PC-3 (cell line): ENCODE measurements at places on chromosomes 7 and 10. TPM values are rescaled to one million over a fixed set of nuclear protein-coding genes. Genes with fewer than 3 reads are reported as not detected.

GRCh38 chr7:158849442-158849767, 7.0 kb upstream of the DYNC2I1 start:
- no peaks in the 10 kb centered on the region for H3K36me3 ChIP-seq
- no peak for DNase-seq
- H3K4me3 ChIP-seq: no peak overlapping the region
- H3K4me1 ChIP-seq: no peaks in the 10 kb centered on the region; the same call in 1 of the 2 replicates

- H3K36me3 ChIP-seq: no peaks in the 10 kb centered on the region; the same call in 1 of the 2 replicates
- H3K4me3 ChIP-seq: no peak overlapping the region
- no peak for DNase-seq
- no peaks in the 10 kb centered on the region for H3K27me3 ChIP-seq
These were observed 135.5 kb downstream of the USP6NL start for GRCh38 chr10:11475831-11476434.

GRCh38 chr10:627032-627992, 62.2 kb downstream of the DIP2C start:
- H3K27me3 ChIP-seq: no peaks in the 10 kb centered on the region
- H3K4me1 ChIP-seq: no peaks in the 10 kb centered on the region
- H3K27ac ChIP-seq: no peak overlapping the region
- H3K4me3 ChIP-seq: no peak overlapping the region

CREB5 gene
- total RNA-seq: 5.2 and 6.0 TPM in 2 replicates

DNA sequence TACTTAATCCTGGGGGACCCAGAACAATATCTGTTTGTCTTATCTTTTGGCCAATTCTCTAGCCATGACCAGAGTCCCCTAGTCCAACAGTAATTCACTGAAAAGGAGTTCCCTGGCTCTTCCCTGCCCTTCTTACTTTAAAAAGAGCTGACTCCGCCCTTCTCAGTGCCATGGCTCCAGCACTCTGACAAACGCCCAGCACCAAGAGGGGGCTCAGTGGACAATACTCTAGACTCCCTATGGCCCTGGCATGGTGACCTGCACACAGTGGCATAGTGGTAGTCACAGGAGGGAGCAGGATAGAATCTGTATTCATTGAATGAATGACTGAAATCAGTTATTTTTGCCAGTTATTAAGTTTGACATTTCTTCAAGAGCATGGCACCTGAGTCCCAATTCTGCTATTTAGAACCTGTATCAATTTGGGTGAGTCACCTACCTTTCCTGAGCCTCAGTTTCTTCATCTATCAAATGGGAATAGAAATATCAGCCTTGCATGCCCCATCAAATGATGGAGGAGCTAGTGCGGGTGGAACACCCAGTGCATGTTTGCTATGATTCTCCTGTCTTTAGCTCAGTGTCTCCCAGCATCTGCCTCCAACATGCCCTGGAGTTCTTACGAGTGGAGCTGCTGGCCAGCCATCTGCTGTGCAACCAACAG, 69.4 kb downstream of the CLEC2L start:
- H3K36me3 ChIP-seq: peaks cover 88% of the 10 kb centered on the region
- no peak overlapping the region for H3K4me3 ChIP-seq
- H3K27ac ChIP-seq: no peak overlapping the region
- no peaks in the 10 kb centered on the region for H3K4me1 ChIP-seq

DNA sequence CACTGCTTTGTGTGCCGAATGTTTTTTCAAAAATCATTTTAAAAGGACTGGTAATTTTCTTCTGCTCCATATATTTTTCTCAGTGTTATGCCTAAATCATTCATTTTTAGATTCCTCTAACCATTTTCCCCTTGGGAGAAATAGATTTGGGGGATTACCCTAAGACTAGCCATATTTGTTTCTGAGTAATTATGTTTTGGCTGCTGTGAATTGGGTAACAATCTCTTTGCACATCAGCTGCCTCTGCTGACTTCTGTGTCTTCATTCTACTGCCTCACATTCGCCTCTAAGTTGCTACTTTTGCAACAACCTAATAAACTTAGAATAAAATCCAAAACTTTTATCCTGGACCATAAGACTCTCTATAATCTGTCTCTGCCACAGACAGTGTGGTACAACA, 18.5 kb upstream of the MRC1 start:
- H3K4me1 ChIP-seq: peaks cover 11% of the 10 kb centered on the region
- H3K4me3 ChIP-seq: no peak overlapping the region
- DNase-seq: no peak
- H3K36me3 ChIP-seq: no peaks in the 10 kb centered on the region
- H3K27me3 ChIP-seq: no peaks in the 10 kb centered on the region

DNA sequence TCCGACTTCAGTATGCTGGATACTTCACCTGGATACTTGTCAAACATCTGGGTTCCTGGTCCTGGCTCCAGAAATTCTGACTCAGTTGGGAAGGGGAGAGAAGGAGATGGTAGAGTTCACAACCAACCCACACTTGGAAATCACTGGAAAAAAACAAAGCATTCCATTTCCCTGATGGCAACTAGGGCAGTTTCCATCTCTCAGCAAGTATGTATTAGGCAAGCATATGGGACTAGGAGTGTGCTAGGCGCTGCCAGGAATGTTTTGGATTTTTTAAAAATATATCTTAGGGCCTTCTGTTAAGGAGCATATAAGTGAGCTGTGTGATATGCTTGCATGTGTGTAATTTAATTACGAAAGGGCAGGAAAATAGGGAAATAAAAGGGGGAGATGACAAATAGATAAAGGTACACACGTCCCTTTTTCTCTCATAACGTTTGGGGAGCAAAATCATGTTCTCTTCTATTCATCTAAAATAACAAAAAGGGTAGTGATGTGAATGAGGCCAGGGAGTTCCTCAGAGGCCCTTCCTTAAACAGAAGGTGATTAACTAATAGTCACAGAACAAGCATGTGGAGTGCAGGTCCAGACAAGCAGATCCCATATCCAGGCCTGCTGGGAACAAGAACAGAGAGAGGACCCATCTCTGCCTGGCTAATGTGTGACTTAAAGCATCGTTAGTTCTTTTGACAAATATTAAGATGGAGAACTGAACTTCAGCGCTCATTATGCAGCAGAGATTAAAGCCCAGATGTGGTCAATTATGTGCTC, 64.5 kb upstream of the NFE2L3 start:
- no peaks in the 10 kb centered on the region for H3K36me3 ChIP-seq
- no peak for DNase-seq
- H3K27ac ChIP-seq: no peak overlapping the region
- H3K4me3 ChIP-seq: no peak overlapping the region
- H3K27me3 ChIP-seq: no peaks in the 10 kb centered on the region

NKX2-3 gene
- 0.07 TPM in 1 of 2 replicates, not detected in the other for total RNA-seq

DNA sequence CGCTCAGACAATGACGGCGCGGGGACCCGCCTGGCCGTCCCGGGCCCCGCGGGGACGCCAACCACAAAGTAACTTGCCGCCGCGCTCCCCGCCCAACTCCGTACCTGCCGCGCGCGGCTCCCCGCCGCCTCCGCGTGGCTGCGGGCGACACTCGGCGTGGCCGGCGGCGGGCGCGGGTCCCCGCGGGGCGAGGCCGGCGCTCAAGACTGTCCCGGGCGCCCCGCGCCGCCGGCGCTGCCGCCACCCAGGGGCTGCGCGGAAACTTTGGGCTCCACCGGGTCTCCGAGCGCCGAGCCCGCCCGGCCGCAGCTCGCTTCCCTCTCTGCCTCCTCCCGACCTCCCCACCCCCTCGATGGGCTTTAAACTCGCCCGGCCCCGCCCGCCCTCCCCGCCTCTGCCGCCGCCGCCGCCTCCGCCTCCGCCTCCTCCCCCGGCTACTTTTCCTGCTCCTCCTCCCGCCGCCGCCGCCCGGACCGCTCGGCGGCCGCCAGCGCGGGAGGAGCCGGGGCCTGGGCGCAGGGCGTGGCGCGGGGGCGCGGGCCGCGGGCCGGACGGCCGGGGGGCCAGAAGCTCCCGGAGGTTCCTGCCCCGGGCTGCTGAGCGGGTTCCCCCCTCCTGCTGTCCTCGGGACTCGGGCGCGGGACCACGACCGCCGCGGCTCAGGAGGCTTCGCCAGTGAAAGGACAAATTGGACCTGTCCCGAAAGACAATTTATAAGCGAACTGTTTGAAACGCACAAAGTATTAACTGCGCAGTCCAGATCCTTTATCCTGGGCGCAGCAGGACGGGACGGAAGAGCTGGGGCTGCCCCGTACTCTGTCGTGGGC, 10.6 kb upstream of the GRB10 start:
- peaks cover 15% of the 10 kb centered on the region for H3K4me1 ChIP-seq
- no peaks in the 10 kb centered on the region for H3K27me3 ChIP-seq
- H3K4me3 ChIP-seq: peak overlapping the region; percentile 65
- peak; percentile 61 for DNase-seq
- H3K27ac ChIP-seq: peak overlapping the region; percentile 36; the same call in 1 of the 2 replicates
- peaks cover 10% of the 10 kb centered on the region; the same call in 1 of the 2 replicates for H3K36me3 ChIP-seq

CDH23 gene
- not detected in 2 replicates for total RNA-seq

- no peak overlapping the region for H3K27ac ChIP-seq
- H3K4me1 ChIP-seq: no peaks in the 10 kb centered on the region
- H3K36me3 ChIP-seq: peaks cover 10% of the 10 kb centered on the region
- peak; percentile 11 for DNase-seq
- H3K4me3 ChIP-seq: no peak overlapping the region
These were observed 69.8 kb upstream of the KCTD7 start for GRCh38 chr7:66558660-66559465.

GRCh38 chr7:115600207-115600606, 430.4 kb downstream of the TFEC start:
- no peaks in the 10 kb centered on the region for H3K36me3 ChIP-seq
- no peak overlapping the region for H3K27ac ChIP-seq
- no peaks in the 10 kb centered on the region for H3K27me3 ChIP-seq
- no peak for DNase-seq
- no peaks in the 10 kb centered on the region for H3K4me1 ChIP-seq

CALML3 gene
- total RNA-seq: not detected in 2 replicates

HTR5A gene
- total RNA-seq: not detected in 2 replicates

GRCh38 chr10:101941871-101942270, 98.3 kb upstream of the KCNIP2 start:
- no peak overlapping the region for H3K27ac ChIP-seq
- H3K27me3 ChIP-seq: no peaks in the 10 kb centered on the region
- H3K36me3 ChIP-seq: no peaks in the 10 kb centered on the region
- peak; percentile 6 for DNase-seq
- no peak overlapping the region for H3K4me3 ChIP-seq

DNA sequence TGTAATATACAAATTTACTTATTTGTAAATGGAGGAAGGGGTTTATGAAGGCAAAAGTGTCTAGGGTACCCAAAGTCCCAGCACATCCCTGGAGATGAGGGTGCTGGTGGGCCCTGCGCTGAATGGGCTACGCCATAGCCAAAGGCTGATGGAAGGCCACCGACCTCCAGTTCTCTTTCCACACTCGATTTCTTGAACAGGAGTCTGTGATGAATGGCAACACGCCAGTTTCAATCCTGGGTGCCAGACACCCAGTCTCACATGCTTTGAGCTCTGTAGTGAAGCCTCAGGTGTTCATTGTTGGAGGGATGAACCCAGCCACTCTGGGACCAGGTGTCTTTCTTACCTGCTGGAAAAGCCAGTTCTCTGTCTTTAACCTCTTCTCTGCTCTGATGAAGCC, 752 bp downstream of the LRMDA start:
- peaks cover 36% of the 10 kb centered on the region for H3K27me3 ChIP-seq
- no peak overlapping the region for H3K27ac ChIP-seq
- peaks cover 5% of the 10 kb centered on the region; the same call in 1 of the 2 replicates for H3K4me1 ChIP-seq
- DNase-seq: no peak
- H3K36me3 ChIP-seq: no peaks in the 10 kb centered on the region
- peak overlapping the region; percentile 63 for H3K4me3 ChIP-seq

TMEM196 gene
- not detected in 2 replicates for total RNA-seq

- no peak overlapping the region for H3K27ac ChIP-seq
- no peaks in the 10 kb centered on the region for H3K36me3 ChIP-seq
- no peaks in the 10 kb centered on the region for H3K27me3 ChIP-seq
- H3K4me3 ChIP-seq: no peak overlapping the region
These were observed 60.7 kb downstream of the PDIA4 start for GRCh38 chr7:148967602-148968001.

DNA sequence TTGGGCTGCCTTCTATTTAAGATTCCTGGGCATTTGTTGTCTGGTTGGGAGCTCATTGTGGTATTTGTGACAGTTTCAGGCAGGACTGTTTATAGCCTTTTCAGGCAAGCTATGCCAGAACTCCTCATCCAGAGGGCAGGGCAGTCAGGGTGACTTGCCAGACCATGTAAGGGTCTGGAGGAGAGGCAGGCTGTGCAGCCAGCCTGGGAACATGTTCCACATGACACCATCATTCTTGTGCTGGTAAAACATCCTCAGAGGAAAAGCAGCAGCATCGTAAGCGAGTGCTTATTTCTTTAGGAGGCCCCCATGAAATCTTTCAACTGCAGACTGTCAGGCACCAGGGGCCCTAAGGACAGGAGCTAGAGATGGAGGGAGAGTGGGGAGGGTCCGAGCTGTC, 44.0 kb upstream of the SORBS1 start:
- no peak for DNase-seq
- no peak overlapping the region for H3K27ac ChIP-seq
- no peak overlapping the region for H3K4me3 ChIP-seq

NXPH1 gene
- total RNA-seq: not detected in 2 replicates

SNX10 gene
- total RNA-seq: 6.2 and 7.9 TPM in 2 replicates

ASZ1 gene
- not detected in 2 replicates for total RNA-seq

GRCh38 chr10:83333566-83333965, 805.7 kb upstream of the GHITM start:
- H3K27me3 ChIP-seq: no peaks in the 10 kb centered on the region
- H3K4me3 ChIP-seq: no peak overlapping the region
- no peaks in the 10 kb centered on the region for H3K36me3 ChIP-seq
- DNase-seq: no peak

DNA sequence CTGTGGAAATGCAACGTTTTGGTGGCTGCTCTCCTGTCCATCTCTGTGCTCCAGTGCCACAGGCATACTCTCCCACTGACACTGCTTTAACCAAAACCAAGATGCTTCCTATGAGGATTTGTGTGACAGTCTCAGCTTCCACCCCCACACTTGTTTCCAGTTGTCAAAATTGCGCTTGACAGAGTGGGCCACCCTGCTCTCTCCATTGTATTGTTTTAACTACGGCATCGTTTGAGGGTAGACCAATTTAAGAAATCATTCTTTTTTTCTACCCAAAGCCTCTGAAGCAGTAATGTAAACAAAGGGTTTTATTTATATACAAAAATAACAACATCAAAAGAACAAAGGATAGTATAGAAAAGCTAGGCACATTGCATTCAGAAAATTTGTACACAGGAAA, 178.0 kb downstream of the INHBA start:
- no peak for DNase-seq
- H3K4me1 ChIP-seq: no peaks in the 10 kb centered on the region
- no peaks in the 10 kb centered on the region; the same call in 1 of the 2 replicates for H3K36me3 ChIP-seq
- H3K4me3 ChIP-seq: no peak overlapping the region
- H3K27me3 ChIP-seq: no peaks in the 10 kb centered on the region

- no peaks in the 10 kb centered on the region for H3K4me1 ChIP-seq
- peaks cover 26% of the 10 kb centered on the region for H3K27me3 ChIP-seq
- H3K27ac ChIP-seq: no peak overlapping the region
- DNase-seq: no peak
These were observed 25.2 kb upstream of the UNC5B start for GRCh38 chr10:71187197-71187596.
